Neural progenitor cell (in vitro differentiated cells): ENCODE measurements at places on chromosomes 13 and 19. TPM values are rescaled to one million over a fixed set of nuclear protein-coding genes. Genes with fewer than 3 reads are reported as not detected.
A peak's percentile ranks its signal among the peaks of the same experiment; 100 is the strongest.

Gene SOX21
- 94.7 and 132 TPM in 2 replicates for total RNA-seq

Gene KLK14
- total RNA-seq: not detected in 2 replicates

Gene CTXN1
- 3.7 and 34.3 TPM in 2 replicates for total RNA-seq

Gene ZNF418
- 25.9 and 43.0 TPM in 2 replicates for total RNA-seq

Gene MBD3L3
- not detected in 2 replicates for total RNA-seq

Gene HIPK4
- 0.34 TPM in 1 of 2 replicates, not detected in the other for total RNA-seq

Gene VSTM2B
- 0.59 TPM in 1 of 2 replicates, not detected in the other for total RNA-seq

Gene ZNF486
- 23.4 and 26.9 TPM in 2 replicates for total RNA-seq

DNA sequence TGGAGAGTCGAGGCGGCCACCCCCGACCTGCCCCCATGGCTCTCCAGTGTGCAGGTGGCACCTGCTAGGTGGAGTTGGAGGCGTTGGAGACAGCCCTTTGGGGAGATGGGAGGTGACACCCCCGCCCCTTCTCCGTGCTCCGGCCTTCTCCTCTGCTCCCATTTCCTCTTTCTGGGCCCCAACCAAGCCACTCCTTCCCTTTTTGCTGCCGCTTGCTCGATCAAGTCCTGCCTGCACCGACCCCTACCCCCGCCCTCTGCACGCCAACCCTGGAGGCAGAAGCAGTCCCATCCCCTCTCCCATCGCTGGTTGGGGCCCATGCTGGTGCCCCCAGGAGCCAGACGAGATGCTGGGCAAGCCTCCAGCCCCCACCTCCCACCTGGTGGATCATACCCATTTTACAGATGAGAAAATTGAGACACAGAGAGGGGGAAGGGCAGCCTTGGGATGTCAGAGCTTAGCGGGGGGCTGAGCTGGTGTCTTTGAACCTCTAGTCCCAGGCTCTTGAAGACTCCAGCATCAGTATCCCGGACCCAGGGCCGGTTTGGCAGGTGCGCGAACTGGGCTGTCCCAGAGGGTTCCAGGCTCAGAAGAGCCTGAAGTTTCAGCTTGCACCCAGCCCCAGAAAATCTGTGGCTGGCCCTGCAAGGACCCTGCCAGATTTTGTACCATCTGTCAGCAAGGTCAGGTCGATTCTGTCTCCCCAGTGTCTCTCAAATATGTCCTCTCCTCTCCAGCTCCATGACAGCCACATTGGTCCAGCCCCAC is 10.3 kb downstream of the GNA15 start:
- DNase-seq: peak; percentile 1

DNA sequence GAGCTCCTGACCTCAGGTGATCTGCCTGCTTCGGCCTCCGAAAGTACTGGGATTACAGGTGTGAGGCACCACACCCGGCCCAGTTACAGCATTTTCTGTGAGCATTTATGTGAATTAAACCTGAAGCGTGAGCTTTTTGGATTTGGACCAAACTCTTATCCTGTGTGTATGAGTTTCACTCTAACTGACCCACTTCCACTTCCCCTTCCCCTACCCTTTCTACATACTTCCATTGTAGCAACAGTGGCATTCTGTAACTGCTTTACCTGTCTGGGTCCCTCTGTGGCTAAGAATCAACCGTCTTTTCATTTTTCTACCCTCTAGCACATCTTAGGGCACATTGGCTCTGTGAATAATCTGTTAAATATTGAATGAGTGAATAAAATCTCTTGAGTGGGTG is 16.2 kb downstream of the FRY start:
- DNase-seq: no peak

DNA sequence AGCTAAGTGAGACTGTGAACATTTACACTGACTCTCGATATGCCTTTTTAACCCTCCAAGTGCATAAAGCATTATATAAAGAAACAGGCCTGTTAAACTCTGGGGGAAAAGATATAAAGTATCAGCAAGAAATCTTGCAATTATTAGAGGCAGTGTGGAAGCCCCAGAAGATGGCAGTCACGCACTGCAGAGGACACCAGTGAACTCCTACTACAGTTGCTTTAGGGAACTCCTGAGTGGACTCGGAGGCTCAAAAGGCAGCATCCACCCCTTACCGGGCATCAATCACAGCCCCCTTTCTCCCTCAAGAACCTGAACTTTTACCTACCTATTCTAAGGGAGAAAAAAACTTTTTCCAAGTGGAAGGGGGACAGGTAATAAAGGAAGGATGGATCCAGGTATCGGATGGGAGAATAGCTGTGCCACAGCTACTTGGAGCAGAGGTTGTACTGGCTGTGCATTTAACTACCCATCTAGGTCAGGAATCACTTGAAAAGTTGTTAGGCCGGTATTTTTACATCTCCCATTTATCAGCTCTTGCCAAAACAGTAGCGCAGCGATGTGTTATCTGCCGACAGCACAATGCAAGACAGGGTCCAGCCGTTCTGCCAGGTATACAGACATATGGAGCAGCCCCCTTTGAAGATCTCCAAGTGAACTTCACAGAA is 80.1 kb downstream of the ZNF486 start:
- peak; percentile 63 for DNase-seq

- DNase-seq: no peak
Observed at GRCh38 chr13:67306742-67307141, 76.6 kb upstream of the PCDH9 start.

DNA sequence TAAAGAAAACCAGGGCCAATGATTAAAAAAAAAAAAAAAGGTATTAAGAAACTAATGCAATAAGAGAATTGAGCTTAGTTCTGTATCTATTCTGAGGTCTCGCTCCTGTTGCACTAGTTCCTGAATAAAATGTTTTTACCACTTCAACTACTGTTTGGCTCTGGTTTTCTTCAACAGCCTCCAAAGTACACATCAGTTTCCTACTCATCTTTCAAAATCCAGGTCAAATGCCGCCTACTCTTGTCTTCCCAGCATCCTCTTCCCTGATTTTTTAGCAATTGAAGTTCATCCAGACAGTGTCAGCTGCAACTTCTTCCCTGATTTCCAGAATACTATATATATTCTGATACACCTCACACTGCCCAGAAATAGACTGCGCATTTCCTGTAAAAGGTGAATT is 1.4 kb upstream of the RCBTB1 start:
- no peak for DNase-seq

DNA sequence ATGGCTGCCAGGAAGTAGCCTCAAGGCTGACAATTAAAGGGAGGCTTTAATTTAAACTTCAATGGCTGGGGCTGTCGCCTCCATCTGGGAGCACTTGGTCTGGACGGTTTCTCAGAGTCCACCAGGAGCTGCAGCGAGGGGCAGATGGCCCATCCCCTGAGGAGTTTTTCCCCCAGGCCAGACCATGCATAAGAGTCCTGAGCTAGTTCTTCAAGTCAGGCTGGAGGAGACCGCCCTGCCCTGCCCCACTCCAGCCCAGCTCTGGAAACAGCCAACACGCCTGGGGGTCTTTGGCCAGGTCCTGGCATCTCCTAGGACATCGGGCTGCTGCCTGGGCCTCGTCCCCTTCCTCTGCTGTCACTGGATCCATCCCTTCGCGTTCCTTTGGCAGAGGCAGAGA is 5.3 kb upstream of the ACTN4 start:
- DNase-seq: no peak

- DNase-seq: no peak
Observed at GRCh38 chr19:29963576-29963975, 21.5 kb downstream of the URI1 start.

DNA sequence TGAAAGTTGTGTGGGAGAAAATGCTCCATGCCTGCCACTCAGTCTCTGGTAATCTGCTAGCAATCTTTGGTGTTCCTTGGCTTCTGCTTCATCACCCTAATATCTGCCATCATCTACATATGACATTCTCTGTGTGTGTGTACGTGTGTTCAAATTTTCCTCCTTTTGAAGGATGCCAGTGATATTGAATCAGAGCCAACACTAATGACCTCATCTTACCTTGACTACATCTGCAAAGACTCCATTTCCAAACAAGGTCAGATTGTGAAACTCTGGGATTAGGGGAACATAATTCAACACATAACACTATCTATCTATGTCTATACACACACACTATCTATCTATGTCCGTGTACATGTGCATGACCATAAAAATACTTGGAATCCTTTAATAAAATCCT is 81.4 kb upstream of the IRS2 start:
- no peak for DNase-seq

DNA sequence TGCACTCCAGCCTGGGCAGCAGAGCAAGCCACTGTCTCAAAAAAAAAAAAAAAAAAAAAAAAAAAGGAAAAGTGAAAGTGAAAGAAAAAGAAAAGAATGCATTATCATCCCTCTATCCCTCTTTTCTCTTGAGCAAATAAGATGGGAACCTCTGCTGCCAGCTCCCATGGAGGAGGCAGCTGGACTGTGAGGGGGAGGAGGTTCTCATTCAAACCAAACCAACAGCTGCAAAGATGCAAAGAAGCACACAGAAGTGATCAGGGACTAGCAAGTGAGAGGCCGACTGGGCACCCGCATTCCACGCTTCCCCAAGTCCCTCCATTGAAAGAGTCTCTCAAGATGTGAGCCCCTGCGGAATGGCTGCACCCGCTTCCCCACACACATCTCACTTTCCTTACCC is 63.5 kb downstream of the TSHZ3 start:
- DNase-seq: peak; percentile 13

DNA sequence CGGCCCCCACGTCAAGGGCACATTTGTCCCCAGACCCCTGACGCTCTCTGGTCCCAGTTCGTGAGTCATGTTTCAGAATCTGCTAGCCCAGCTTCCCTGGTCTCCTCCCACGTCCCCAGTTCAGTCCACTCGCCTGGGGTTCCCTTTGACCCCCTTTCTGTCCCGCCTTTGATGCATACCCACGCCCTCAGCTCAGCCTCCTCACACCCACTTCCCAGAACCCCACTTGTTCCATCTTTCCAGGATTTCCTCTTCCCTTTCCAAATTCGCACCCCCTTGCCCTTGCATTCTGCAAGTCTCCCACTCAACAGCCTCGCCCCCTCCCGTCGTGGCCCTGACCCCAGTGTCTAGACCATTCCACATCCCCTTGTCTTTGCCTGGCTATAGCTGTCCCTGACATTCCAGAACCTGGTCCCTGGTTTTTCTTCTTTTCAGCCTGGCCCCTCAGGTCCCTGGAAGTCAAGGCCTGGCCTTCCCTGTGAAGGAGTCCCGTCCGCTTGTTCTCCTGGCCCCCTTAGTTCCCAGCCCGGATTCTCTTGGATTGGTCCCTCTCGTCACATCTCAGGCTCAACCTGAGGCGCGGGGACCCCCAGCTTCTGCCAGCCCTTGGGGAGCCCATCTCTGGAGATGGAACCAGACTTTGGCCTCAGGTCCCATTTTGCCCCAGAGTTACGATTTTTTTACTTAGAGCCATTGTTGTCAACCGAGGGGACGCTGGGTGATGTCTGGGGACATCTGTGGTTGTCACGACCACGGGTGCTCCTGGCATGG is 1.3 kb downstream of the NCLN start:
- no peak for DNase-seq

GRCh38 chr19:33462112-33462791 is 59.3 kb downstream of the PEPD start:
- no peak for DNase-seq

GRCh38 chr19:24140099-24140498 is 53.1 kb downstream of the ZNF254 start:
- DNase-seq: no peak

DNA sequence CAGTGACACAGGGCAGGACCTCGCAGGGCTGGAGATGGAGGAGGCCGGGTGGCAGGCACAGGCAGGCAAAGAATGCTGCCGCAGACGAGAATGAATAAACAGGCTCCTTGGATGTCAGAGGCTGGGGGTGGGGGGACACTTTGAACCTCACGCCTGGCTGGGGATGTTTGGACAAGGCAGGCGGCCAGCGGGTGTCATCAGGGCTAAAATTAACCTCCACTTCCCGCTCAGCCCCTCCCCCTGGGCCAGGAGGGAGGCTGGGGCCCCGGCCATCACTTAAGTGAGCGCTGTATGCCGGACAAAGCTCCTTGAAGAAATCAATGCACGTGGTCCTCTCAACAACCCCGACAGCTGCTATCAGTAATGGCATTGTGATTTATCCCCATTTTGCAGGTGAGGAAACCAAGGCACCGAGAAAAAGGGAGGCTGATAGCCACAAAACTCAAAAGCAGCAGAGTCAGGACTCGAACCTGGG is 10.3 kb upstream of the FUT5 start:
- DNase-seq: no peak

GRCh38 chr13:51025245-51025905 is 85.7 kb downstream of the C13orf42 start:
- no peak for DNase-seq

- no peak for DNase-seq
Observed at GRCh38 chr19:47146920-47147319, 16.3 kb downstream of the SAE1 start.

GRCh38 chr13:31978021-31978420 is 53.6 kb upstream of the FRY start:
- DNase-seq: no peak

GRCh38 chr13:73366241-73366640 is 307.4 kb downstream of the KLF5 start:
- DNase-seq: no peak

- DNase-seq: no peak
Observed at GRCh38 chr13:74210693-74211393, 76.6 kb upstream of the KLF12 start.

DNA sequence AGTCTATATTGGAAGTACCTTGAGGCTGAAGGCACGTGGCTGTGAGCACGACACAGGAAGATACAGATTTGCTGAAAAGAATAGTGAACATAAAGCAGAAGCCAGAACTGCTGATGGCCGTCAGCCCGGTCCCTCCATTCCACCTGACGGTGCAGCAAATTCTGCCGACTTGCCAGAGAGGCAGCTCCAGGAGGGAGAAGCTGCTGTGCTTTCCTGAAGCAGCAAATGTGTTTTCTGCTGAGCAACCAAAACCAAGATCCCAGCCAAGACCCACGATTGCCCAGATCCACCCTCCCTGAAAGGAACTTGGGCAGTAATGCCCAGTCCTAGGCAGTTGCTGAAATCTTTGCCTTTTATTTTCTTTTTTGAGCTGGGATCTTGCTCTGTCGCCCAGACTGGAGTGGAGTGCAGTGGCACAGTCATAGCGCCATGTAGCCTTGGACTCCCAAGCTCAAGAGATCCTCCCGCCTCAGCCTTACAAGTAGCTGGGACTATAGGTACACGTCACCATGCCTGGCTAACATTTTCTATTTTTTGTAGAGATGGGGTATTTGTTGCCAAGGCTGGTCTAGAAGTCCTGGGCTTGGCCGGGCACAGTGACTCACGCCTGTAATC is 7.0 kb upstream of the RCN3 start:
- no peak for DNase-seq
